NT2/D1 (cell line): ENCODE measurements at places on chromosomes 13 and 19.

DNA sequence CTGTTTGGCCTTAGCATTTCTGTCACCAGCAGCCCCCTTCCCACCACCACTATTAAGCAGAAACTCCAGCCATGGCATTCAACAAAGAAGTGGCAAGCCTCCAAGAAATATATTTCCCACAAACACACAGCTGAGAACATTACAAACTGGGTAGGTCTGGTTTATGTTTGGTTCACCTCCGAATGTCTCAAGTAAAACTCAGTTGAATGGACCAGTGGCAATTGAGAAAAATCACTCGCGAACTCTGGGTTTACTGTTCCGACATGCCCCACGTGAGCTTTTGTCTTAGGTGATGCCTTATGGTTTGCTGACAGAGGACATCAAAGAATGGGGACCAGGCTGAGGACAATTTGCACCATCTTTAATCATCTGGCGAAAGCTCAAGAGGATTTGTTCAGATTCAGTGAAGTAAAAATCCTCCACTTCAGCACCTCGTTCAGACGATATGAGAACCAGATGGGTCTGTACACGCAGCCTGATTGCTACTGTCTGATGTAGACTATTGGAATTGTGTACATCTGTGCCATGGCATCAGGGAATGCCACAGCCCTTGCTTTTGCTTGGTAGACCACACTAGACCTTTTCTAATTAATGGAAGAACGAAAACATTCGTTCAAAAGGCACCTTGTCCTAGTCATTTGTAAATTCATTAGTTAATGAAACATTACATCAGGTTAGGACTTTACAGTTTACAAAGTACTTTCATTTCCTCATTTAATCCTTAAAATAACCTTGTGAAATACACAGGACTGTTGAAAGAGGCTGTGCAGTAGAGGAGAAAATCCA, 59.4 kb downstream of the SLC10A2 start:
- no peak for DNase-seq

DNA sequence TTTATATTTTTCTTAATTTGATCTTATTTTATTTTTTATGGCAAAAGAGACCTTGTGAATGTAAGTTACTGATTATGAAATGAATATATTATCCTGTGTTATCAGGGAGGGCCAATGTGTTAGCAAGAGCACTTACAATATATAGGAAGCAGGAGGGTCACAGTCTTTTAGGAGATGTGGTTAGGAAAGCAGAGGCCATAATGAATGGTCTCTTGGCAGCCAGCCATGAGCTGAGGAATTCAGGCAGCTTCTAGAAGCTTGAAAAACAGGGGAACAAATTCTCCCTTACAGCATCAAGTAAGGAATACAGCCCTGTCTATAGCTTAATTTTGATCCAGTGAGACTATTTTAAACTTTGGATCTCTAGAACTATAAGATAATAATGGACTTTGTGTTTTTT, 2374.6 kb downstream of the PCDH9 start:
- no peak for DNase-seq

- no peak for DNase-seq
These were observed 411.4 kb downstream of the LIG4 start for GRCh38 chr13:107803822-107804495.

DNA sequence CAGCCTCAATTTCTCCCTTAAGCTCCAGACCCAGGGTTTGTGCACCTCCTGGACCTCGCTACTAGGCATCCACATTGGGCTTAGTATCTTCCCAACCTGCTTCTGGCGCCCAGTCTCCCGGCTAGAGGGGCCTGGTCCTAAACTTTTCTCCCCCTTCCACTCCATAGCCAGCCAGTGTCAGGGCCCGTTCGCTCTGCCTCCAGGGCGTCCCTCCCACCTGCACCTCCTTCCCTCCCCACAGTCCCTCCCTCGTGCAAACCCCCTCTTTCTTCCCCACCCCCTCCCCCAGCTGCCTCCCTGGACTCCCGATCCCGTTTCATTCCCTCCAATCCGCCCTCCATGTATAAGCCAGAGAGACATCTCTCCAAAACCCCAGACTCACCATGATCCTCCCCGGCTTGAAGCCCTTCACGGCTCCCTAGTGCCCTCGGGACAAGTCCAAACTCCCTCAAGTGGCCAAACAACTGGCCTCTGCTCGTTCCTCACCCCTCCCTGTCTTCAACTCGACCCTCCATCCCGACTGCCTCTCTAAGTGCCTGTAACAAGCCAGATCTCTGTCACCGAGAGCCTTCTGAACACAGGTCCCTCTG, 997 bp upstream of the SAMD4B start:
- peak; percentile 22 for DNase-seq

DNA sequence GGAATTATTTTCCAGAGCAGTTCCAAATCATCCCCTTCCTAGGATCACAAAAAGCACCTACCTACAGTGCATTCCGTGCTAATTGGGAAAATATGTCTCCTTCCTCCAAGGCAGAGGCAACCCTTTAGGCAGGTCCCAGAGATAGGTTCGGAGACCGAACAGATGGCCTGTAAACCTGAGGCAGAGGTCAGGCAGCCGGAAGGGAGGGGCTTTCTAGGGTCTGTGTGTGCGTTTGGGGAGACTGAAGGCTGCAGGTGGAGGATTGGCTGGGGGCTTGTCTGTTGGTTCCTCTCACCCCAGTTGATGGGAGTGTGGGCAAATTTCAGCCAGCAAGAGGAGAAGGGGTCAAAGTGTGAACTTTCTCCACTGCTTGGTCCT, 7.1 kb downstream of the KCNN4 start:
- DNase-seq: no peak

GRCh38 chr13:79869326-79869725, 388.4 kb downstream of the NDFIP2 start:
- no peak for DNase-seq

DNA sequence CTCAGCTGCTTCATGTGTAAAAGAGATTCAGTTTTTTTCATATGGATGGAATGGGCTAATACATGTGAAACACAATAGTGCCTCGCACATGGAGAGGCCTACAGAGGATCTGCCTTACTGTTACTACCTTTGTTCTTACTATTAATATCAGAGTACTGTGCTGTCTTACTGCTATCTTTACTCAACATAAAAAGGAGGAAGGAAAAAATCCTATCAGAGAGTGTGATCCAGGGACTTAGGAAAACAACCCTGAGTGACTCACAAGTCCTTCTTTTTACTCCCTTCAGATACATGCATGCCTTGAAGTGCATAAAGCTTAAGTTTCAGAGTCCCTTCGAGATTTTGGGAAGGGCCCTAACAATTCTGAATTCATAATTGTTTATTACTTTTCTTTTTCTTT, 136.8 kb downstream of the TBC1D4 start:
- DNase-seq: no peak

GRCh38 chr13:85724546-85725432, 74.4 kb downstream of the SLITRK6 start:
- no peak for DNase-seq

GRCh38 chr13:82800391-82800790, 1081.9 kb downstream of the SLITRK1 start:
- no peak for DNase-seq

GRCh38 chr13:103192511-103193135, 126.4 kb upstream of the SLC10A2 start:
- DNase-seq: no peak

- no peak for DNase-seq
These were observed 106.4 kb downstream of the ZNF429 start for GRCh38 chr19:21611659-21612402.

GRCh38 chr19:51777570-51778462, 16.8 kb downstream of the FPR2 start:
- DNase-seq: peak; percentile 84

GRCh38 chr19:35351411-35352176, 3.9 kb downstream of the FFAR1 start:
- DNase-seq: no peak

- DNase-seq: no peak
These were observed 1.0 kb downstream of the IRF2BP1 start for GRCh38 chr19:45884682-45885555.

GRCh38 chr13:100280681-100281080, 191.8 kb downstream of the PCCA start:
- no peak for DNase-seq

DNA sequence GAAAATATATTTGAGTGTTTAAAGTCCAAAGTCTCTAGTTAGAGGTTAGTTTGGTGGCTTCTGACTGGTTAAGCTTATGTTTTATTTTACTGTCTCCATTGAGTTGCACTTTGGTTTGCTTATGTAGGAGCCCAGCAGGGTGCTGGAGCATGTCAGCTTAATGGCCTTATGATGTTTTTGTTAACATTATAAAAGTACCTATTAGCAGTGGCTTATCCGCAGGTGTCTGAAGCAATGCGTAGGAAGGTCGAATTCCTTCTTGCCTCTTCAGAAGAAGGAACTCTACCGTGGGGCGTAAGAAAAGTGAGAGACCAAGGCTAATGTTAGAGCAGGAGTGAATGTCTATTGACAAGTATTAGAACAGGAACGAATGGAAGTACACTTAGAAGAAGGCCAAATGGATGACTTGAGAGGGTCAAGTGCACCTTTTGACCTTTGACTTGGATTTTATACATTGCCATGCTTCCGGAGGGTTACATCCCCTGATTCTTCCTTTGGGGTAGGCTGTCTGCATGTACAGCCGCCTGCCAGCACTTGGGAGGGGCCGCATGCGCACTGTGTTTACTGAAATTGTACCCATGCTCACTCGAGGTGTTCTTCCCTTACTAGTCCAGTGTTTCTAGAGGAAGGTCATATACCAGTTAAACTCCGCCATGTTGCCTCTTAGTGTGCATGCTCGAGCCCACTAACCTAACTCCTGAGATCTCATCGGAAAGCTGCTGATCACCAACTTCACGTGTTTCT, 793.9 kb upstream of the PCDH9 start:
- peak; percentile 1 for DNase-seq
